ENCODE measurements at places on chromosomes 16 and 17. TPM values are rescaled to one million over a fixed set of nuclear protein-coding genes. Genes with fewer than 3 reads are reported as not detected.

Gene ZNF598
- 7.8 TPM for total RNA-seq

Gene PLXDC1
- total RNA-seq, result 18.0 TPM

Gene EPX
- total RNA-seq, result not detected

Gene NPIPA2
- total RNA-seq, result 0.69 TPM

Gene FUS
- total RNA-seq, result 64.4 TPM

Gene PLSCR3
- 9.2 TPM for total RNA-seq

Gene TRIM25
- total RNA-seq, result 5.1 TPM

Gene KRTAP2-3
- not detected for total RNA-seq

Gene CHAD
- 0.46 TPM for total RNA-seq

Gene CFAP119
- 8.8 TPM for total RNA-seq

Gene PGAP6
- 32.3 TPM for total RNA-seq

Gene TEX14
- total RNA-seq, result 0.69 TPM

Gene BTBD17
- 20.8 TPM for total RNA-seq

Gene CBFB
- 38.1 TPM for total RNA-seq

Gene GP2
- not detected for total RNA-seq
